ENCODE measurements at places on chromosomes 3 and 15.

- no peak for DNase-seq
These were observed 16.0 kb upstream of the EID1 start for GRCh38 chr15:48861813-48862431.

GRCh38 chr3:100090669-100091005, 23.7 kb downstream of the FILIP1L start:
- no peak for DNase-seq

DNA sequence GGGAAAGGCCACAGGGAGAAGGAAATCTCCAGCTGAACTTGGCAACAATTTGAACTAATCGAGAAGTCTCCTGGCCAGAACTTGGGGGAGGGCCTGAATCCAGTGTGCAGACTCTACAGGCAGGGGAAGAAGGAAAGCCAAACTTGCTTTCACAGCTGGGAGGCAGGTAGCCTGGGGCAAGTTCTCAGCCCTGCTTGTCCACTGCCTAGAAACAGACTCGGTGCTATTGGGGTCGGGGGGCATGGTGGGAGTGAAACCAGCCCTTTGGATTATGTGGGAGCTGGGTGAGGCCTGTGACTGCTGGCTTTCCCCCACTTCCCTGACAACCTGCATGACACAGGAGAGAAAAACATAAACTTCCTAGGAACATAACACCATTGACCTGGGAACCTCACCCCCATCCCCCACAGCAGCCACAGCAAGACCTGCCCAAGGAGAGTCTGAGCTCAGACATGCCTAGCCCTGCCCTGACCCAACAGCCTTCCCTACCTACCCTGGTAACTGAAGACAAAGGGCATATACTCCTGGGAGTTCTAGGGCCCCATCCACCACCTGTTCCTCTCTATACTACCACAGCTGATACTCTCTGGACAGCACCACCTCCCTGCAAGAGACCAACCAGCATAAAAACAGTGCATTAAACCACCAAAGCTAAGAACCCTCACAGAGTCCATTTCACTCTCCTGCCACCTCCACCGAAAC, 103.7 kb upstream of the MNS1 start:
- DNase-seq = no peak

DNA sequence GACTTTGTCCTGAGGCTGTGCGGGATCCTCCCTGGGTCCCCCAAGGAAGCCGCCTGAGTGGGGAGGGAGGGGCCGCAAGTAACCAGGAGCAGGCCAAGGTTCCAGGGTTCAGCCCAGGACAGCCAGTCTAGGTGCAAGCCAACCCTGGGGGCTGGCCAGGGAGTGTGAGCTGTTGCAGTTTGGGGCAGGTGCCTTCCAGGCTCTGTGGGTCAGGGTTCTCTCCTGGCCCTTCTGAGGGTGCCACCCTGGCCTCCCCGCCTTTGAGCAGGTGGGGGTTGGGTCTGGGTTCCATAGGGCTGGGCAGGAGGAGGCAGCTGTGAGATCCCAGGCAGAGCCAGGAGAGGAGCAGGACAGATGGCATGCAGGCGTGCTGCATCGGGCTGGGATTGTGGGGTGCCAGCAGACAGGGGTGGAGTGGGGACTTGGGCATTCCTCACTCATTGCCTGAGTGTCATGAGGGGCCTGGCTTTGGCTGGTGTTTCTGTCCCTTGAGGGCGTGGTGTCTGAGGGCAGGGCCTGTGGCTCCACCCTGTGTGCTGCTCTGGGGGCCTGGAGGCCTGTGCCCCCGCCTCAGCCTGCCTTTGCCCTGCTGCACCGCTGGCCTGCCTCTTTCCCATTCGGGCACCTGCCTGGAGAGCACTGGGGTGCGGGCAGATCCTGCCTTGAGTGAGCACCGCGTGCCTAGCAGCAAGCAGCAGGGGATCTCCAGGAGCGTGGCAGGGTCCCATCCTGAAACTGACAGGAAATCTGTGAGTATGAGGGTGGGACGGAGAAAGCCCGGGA, 18.4 kb downstream of the KLF13 start:
- no peak for DNase-seq
